ENCODE measurements at places on chromosomes 1 and 21.

DNA sequence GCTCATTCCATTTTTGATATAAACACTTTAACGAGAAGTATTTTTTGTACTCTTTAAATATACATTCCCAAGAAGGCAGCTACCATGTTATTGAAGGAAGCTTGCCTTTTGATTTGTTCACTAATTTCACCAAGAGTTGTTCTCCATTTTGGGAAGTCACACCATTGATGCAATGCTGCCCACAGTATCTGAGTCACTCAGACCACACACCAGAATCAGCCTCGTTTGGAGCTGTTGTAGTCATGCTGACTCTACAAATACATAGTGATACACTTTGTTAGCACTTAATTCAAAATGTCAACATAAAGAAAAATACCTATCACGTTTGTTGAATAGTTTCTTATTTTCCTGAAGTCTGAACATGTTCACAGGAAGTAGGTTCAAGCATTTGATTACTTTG lies 78.7 kb downstream of the PAPPA2 start:
- DNase-seq, result no peak

- DNase-seq, result no peak
These were observed 43.9 kb upstream of the IFNAR2 start for GRCh38 chr21:33185852-33186251.

DNA sequence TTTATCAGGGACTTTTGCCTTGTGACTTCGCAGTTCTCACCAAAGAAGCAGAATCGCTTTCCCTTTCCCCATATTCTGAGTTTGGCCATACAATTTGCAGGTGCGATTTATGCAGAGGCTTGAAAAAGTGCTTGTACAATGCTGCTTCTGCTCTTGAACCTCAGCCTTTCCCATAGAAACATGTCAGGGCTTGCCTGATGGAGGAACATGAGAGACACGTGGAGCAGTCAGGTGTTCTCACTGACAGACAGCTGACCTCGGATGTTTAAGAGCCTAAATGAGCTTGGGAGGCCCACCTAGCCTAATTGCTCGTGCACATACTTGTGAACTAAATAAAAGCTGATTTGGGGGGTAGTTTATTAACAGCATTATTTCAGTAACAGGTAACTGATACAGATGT lies 290.0 kb downstream of the S1PR1 start:
- DNase-seq, result no peak

GRCh38 chr1:105793536-105794146 lies 1262.8 kb upstream of the PRMT6 start:
- no peak for DNase-seq

- peak; percentile 25 for DNase-seq
These were observed 30.1 kb upstream of the PTGFRN start for GRCh38 chr1:116879478-116880133.

DNA sequence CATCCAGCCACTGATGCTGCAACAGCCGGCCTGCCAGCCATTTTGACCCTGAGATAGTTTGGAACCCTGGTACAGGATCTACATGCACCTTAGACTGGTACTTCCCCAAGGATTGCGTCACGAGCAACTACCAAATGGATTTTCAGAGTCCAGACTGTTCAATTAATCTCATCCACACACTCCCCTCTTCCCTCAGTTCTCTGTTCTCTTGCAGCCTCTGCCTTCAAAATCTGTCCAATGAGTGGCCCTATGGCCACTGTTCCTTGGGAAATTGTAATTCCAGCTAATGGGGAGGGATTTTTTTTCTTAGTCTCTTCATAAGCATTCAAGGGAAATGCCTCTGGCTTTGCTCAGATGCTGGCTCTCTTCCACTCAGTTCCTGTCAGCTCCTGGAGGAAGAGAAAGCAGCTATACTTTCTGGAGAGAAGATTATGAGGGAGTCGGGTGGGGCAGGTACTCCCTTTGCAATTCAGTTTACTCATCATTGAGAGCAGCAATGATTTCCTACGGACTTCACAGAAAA lies 19.8 kb upstream of the UAP1 start:
- no peak for DNase-seq

GRCh38 chr1:19477284-19478249 lies 7.8 kb downstream of the CAPZB start:
- DNase-seq, result no peak

GRCh38 chr1:230429067-230429735 lies 3.1 kb upstream of the PGBD5 start:
- DNase-seq, result no peak

DNA sequence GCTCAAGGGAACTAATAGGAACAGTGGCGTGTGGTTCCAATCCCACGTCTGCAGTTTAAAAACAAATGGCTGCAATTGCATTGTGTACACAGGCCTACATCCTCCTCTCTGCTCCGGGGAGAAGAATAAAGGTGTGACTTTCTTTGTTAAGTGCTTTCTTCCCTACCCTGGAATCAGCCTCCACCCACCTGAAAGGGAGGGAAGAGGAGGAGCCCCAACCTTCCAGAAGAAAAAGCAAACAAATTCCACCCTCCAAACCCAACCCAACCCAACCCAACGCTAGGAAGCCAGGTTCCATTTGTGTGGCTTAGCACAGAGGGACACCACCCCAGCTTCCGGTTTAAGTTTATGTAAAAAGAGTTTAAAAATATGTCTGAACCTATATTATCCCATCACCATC lies 11.8 kb upstream of the BACE2 start:
- DNase-seq, result no peak

GRCh38 chr1:111855260-111855659 lies 99.6 kb downstream of the DDX20 start:
- DNase-seq, result no peak

DNA sequence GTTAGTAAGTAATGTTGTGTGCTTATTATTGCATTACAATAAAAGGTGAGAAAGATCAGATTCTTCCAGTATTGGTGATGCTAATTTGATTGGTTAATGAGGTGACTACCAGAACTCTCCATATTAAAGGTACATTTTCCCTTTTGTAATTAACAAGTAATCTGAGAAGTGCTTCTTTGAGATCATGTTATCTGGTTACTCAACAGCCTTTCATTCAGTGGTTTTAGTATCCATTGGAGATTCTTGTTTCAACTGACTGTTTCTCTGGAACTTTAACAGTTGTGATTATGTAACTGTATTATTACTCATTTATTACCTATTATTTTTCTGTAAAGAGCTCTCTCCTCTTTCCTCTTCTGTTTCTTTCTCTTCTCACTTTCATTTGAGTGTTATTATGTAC lies 86.7 kb downstream of the PEX14 start:
- no peak for DNase-seq

GRCh38 chr1:98330224-98330623 lies 331.3 kb upstream of the SNX7 start:
- no peak for DNase-seq

- DNase-seq, result no peak
These were observed 166.9 kb downstream of the IER5 start for GRCh38 chr1:181255270-181255929.

- no peak for DNase-seq
These were observed 216.2 kb downstream of the SDCCAG8 start for GRCh38 chr1:243471754-243472745.

DNA sequence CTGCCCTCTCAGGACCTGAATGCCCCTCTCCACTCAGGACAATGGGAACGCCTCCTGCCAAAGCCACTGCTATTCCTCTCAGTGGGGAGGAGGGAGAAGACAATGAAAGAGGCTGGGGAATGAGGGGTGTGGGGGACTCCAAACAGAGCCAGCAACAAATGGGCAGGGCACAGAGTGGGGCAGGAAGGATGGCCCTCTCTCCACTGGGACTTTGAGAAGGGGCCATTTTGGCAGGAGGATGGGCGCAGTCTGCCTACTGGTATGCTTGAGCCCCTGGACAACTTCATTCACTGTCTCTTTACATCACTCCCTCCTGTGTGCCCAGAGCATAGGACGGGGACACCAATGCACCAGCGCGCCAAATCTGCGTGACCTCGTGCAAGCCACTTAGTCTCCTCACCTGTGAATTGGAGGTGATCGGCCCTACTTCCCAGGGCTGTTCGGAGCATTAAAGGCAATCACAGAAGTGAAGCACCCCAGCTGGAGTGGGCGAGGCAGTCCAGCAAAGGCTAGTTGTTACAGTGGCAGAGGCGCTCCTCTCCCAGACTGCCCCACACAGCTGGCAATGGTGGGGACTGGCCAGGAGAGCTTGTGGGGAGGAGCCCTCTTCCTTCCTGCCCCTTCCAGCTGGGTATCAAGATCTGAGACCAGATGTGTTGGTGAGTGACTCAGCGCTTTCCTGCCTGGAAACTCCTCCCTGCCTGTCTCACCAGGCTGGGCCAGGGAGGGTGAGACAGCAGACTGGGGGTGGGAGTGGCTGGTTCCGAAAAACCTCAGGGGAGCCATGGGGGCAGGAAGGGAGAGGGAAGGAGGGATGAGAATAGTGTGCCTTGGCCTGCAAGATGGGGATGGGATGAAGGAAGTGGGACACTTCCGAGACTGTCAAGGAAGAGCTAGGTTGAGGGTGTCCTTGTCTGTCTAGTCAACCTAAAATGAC lies 22.4 kb upstream of the SYNC start:
- DNase-seq, result no peak

All from hypothalamus (tissue), 51 donors.